ENCODE measurements at places on chromosomes 1 and 21. TPM values are rescaled to one million over a fixed set of nuclear protein-coding genes. Genes with fewer than 3 reads are reported as not detected.

FCRLB gene
- 0.34 TPM for total RNA-seq

CD1C gene
- total RNA-seq, result not detected

CAMSAP2 gene
- 51.1 TPM for total RNA-seq

RPL5 gene
- 692 TPM for total RNA-seq

DNA sequence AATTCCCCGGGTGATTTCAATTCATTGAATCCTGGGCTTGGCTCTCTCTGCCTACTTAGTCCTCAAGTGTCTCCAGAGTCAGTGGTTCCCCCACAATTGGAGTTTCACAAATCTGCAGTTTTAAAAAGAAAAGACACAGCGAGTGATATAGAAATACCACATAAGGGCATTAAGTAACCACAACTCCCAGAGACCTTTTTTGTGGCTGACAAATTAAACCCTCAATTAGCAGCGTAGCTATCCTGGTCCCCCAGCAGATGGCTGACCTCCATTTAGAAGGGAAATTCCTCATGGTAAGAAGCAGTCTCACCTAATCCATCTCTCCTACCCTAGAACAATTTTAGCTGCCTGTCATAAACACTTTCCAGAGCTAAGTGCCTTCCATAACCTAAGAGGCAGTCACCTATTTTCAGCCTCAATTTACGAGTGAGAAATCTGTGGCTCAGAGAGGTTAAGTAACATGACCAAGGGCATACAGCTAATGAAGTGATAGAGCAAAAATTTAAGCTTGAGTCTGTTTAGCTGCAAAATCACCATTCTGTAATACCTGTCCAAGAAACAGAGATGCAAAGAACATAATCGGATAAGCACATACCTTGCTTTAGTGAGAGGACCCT is 56.0 kb upstream of the NBPF3 start:
- DNase-seq, result no peak

GRCh38 chr1:150544204-150544603 is 5.0 kb upstream of the ADAMTSL4 start:
- no peak for DNase-seq

DNA sequence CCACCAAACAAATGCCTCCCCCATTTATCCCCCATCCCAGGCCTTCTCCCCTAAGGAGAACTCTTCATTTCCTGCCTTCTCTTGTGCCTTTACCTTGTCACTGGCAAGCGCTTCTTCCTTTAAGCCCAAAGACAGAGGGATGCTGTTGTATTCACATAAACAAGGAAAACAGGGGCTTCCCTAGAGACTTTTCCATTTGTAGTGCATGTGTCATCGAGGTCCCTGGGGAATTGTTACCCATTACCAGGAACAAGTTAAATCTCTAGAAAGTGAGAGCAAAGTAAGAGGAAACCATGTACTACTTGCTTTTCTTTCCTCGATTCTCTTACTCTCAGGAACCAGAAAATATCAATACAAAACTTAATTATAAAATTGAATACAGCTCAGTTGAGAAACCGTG is 114.4 kb upstream of the DPT start:
- no peak for DNase-seq

DNA sequence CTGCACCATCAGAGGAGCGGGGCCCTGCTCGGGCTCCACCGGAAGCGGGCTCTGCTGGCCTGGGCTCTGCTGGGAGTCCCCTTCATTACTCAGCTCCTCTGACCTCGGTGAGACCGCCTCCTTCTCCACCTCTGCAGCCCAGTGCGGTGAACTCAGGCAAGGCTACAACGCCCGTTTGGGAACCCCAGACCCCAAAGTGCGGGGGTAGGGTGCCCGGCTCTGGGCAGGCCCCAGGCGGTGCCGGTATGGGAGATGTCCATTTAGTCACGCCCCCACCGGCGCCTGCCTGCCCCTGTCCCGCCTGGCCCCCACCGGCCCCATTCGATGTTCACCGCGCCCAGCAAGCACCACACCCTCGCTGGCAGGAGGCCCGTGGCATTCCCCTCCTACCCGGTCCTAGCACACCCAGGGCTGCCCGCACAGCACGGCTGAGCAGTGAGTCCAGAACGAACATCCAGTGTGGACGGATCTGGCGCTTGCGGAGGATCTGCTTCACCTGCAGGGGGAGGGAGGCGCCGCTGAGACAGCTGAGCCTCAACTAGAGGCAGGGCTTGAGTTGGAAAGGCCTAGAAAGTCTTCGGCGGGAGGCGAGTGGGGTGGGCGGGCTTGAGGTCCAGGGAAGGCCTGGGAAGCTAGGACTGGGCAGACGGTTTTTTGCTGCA is 10.0 kb downstream of the MAP3K6 start:
- peak; percentile 33 for DNase-seq

Measured in glutamatergic neuron (in vitro differentiated cells).